ENCODE measurements at places on chromosomes 5 and 9.
A peak's percentile ranks its signal among the peaks of the same experiment; 100 is the strongest.

DNA sequence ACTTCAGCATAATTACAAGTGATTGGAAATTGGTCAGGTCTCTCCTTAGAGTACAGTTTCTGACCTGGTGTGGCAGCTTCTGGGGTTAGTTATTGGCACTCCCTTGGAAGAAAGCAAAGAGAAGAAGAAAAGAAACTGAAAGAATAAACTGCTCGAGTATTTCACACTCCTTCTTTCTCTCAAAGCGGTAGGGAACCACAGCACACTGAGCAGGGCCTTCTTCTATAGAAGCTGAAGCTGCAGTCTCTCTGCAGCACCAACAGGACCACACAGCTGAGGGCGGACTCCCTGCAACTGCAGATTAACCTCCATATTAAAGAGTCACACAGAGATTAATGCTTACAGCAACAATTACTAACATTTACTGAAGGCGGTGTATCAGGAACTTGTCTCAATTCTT lies 152.0 kb downstream of the TRPM6 start:
- no peak for DNase-seq

GRCh38 chr5:94407023-94407422 lies 211.4 kb downstream of the KIAA0825 start:
- DNase-seq: peak; percentile 32

GRCh38 chr5:167653645-167654106 lies 637.8 kb upstream of the WWC1 start:
- peak; percentile 80 for DNase-seq

DNA sequence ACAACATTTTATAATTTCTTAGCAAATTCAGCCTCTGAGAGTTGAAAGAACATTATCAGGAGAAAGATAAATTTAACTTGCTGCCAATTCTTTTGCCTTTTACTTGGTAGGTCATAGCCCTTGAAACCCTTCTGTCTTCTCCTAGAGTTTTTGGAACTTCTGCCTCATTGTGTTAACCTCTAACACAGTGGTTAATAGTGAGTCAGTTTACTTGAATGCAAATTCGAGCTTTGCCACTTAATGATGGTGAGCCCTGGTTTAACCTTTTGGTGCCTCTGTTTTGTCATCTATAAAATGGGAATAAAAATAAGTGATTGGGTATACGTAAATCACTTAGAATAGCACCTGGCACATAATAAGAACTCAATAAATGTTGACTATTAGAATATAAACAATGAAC lies 1.8 kb upstream of the INIP start:
- DNase-seq: peak; percentile 19

DNA sequence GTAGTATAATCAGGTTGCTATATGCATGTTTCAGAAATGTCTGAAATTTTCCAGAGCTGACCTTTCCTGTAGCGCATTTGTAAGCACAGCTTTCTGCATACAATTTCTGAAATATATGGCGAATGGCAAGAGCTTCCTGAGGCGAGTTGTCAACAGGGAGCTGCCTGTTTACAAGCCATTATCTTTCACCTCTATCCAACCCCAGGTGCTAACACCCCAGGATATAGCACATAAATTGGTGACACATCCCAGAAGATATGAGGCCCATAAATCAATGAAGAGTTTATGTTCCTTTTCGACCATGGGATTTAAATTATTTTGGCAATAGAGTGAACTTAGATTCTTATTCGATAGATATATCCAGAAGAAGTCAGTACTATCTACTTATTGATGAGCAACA lies 379.8 kb downstream of the KDM4C start:
- DNase-seq: no peak

- no peak for DNase-seq
Observed at GRCh38 chr9:96649620-96650324, 5.3 kb downstream of the PRXL2C start.

- peak; percentile 87 for DNase-seq
Observed at GRCh38 chr5:73591102-73591695, 25.7 kb downstream of the UTP15 start.
